ENCODE measurements at places on chromosomes 7 and 10.

DNA sequence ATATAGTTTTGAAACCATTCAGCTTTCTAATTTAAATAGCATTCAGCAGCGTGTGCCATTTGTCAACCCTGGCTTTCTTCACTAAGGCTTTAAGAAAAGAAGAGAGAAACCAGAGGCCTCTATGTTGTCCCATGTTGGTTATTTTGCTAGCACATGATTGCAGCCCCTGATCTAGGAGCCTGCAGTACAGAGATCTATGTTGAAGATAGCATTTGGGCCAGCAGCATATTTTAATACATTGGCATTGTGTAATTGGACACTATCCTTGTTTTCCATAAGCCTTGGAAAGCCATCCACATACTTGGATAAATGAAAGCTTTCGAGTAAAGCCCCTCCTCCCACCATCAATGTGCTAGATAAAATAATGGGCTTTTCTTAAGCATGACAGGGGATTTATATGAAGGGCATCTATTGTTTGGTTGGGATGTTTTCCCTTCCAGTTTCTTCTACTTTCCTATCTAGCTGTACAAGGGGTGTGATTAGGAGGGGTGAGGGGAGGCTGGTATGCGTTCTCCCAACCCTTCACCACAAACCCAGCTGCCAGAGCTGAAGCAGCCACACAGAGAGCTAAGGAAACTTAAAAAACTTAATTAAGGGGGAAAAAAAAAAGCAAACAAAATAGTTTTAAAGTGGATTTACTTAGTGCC, 23.1 kb upstream of the SDHAF3 start:
- no peak for DNase-seq

GRCh38 chr10:80855348-80855971, 317.8 kb downstream of the SH2D4B start:
- no peak for DNase-seq

DNA sequence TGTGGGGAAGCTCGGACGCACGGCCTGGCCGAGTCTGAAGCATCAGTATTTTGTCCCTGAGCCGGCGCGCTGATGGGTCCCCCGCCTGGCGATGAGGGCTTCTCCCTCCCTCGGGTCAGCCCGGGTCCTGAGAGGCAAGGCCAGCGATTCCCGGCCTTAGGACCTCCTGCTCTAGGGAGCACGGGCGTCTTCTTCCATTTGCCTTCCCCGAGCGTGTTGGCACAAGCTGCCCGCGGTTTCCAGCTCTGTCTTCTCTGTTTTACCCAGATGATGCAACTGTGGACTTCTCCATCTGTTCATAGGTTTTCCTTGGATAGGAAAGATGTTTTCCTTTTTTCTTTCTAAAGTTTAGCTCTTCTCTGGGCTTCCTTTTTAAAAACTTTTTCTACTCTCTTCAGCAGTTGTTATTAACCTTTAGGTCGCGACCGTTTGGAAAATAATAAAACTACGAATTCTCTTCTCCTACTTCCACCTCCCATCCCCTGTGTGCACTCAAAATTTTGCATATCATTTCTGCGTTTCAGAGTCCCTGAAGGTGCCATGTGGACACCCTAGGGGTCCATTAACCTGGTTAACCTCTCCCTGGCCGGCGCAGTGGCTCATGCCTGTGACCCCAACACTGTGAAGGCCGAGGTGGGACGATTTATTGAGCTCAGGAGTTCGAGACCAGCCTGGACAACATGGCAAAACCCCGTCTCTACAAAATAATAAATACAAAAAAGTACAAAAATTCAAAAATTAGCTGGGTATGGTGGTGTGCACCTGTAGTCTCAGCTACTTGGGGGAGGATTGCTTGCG, 1.4 kb upstream of the SLC25A28 start:
- DNase-seq: no peak

- DNase-seq: no peak
Measured at GRCh38 chr7:81501220-81501619, 268.6 kb downstream of the HGF start.

- no peak for DNase-seq
Measured at GRCh38 chr10:84291384-84291783, 37.0 kb upstream of the CCSER2 start.

DNA sequence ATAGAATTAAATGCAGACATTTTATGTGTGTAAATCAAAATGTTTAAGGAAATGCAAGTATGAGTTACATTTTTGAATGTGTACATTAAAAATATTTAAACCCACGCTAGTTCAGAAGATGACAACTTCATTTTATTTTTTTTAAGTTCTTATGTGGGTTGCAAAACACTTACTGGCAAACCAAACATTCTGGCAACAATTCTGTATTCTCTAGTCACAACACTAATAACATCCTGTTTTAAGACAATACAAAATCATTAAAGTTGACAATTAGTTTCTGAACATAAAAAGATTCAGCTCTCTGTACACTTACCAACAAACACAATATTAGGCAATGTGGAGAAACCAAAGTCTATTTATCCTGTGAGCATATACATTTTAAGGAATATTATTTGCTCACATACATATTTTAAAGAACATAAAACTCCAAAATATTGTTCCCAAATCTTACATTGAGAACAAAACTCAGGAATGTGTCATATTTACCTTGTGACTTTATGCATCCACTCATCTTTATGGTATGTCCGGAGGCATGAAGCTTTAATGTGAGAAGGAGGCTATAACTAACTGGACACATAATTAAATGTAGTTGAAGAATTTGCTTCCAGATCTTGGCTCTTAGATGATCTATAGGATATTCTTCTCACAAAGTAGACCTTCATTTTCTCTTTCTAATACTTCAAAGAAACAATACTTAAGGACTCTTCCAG, 134.7 kb downstream of the DGKB start:
- no peak for DNase-seq

DNA sequence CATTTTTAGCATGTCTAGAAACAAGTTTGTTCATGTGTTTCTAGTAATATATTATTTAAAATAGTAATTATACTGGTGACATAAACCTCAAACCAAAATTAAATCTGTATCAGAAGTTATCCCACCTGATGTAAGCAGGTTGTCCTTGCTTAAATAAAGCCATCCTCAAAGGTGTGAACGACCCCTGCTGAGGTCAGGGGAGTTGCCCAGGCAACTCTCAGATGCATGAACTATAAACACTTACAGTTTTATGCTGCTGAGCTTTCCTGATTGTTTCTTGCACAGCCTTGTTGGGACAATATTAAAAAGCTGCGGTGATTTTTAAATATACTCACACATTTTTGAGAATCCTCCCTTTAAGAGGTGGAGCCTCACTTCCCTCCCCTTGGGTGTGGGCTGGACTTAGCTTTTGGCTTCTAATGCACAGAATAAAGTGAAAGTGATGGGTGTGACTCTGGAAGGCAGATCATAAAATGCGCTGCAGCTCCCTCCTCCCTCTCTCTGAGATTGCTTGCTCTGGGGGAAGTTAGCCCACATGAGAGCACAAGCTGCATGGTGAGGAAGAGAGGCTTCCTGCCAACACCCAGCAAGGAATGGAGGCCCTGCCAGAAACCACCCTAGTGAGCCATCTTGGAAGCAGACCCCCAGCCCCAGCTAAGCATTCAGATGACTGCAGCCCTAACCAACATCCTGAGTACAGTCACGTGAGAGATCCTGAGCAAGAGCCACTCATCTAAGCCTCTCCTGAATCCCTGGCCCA, 152.7 kb downstream of the SKIDA1 start:
- DNase-seq: no peak
